Activated CD4-positive, alpha-beta T cell treated with anti-CD3 and anti-CD28 coated beads for 24 hours (primary cell): ENCODE measurements at places on chromosomes 4 and X.

- DNase-seq, result no peak
Observed at GRCh38 chr4:85419103-85419502, 55.8 kb upstream of the ARHGAP24 start.

DNA sequence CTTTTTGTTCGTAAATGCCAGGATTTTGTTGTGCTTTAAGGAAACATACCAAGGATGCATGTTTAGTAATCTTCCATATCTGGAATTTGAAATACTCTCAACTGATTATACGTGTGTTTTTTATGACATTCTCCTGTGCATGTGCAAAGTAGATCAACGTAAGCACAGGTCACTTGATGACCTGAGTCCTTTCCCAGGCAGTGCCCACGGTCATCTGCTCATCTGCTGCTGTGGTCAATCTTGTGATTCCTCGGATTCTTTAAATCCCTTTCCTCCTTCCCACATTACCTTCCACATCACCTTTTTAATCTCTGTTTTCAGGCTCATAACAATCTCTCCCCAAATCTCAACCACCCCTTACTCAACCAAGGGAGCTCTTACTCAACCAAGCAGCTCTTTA is 104.1 kb downstream of the RASL11B start:
- no peak for DNase-seq

DNA sequence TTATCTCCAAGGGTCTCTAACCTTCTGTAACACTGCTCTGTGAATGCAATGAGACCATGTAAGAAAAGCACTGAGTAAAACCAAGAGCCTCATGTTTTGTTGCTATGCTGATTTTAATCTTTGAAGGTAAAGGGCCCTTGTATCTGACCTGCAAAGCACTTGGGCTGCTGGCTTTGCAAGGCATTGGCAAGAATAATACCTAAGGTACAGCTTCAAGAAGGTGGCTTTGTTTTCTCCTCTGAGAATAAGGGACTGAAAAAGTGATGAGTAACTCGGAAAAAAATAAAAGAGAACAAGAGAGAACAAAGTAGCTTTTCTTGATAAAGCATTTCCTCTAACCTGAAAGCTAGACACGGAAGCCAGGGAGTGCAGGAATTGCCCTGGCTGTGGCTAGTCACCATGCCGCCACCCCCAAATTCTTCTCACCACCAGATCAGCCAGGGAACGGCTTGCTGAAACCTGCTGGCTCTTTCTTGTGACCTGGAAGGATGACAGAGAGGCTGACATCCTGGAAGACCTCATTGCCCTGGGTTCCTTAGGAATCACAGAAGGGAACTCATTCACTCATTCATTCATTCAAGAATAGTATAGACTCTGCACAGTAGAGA is 41.8 kb upstream of the HS3ST1 start:
- no peak for DNase-seq

DNA sequence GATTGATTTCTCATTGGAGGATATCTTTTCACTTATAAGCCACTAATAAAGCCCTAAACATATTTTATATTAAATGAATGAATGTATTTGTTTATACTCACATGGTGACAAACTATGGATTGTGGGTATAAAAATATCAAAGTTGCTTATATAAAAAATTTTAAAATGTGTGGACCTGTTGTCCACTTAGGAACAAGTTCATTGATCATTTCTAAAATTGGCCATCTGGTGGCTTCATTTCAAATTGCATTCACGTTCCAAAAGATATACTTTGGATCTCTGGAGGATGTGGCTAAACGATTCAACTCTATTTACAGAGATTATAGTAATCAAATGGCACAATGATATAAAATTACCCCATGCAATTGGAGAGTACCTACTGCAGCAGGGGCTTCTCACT is 32.5 kb downstream of the FSTL5 start:
- no peak for DNase-seq

DNA sequence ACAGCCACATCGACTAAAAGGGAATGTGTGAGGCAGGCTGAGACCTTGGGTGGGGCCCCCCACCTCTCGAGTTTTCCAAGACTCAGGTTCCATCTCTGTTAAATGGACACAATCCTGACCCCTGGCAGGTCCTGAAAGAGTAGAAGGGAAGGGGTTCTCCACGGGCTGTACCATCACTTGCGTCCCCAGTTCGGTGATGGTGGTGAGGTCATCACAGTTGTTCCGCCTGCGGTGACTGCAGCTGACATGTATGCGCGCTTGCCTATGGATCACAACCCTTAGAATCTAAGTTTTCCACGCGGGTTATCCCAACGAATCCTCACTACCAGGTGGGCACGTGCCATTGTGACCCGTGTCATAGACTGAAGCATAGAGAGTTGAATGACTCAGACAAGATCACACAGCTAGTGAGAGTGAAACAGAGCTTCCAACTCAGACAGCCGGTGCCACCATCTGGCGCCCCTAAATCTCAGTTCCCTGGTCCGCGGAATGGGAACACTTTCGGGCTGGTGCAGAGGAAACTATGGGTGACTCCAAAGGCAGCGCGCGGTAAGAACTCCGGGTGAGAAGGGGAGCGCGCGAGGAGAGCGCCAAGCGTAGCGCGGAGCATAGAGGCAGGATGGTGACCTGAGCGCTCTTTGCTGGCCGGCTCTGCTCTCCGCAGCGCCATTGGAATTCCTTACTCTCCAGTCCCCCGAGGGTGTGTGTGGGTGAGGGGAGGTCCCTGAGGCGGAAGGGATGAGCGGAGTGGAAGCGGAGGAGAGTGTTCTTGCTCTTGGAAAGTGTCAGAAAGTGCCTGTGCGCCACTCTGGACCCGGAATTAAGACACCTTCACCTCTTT is 10.5 kb downstream of the MSX1 start:
- no peak for DNase-seq

DNA sequence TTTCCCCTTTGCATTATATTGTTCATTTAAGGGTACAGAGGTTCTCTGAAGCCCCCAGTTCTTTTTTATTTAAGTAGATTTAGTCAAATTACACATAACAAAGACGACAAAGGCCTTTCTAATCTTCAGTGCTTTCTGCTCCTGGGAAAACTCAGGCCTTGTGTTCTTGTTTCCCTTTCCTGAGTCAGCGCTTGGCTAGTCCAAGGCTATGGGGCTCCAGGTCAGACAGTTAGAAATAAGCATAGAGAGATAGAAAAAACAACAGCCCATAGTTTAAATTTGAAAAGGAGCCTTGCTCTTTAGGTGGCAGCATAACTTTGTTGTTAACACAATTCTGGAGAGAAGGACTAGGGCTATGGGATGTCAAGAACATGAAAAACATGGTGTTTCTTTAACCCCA is 97.3 kb downstream of the PPP1R2C start:
- no peak for DNase-seq

DNA sequence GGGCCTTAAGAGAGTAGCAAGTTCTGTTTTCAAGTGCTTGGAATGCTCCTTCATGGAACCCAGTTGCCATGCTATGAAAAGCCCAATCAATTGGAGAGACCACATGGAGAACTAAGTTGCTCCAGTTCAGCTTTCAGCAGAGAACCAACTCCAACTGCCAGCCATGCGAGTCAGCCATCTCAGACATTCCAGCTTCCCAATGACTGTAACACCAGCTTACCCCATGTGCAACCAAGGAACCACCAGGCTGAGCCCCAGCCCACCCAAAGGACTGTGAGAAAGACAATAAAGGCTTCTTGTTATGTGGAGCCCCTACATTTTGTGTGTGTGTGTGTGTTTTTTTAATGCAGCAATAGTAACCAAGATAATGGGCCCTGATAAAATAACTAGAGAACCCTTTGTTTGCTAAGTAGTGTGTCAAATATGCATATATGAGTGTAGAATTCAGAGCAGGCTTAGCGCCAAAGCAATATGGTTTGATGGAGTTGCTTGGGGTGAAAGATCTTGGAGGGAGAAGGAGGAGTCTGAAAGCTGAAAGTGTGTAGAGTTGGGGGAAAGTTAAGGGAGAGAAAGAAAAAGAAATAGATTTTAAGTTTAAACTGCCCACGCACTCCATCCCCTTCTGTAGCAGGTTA is 35.0 kb upstream of the CCKAR start:
- DNase-seq, result no peak

DNA sequence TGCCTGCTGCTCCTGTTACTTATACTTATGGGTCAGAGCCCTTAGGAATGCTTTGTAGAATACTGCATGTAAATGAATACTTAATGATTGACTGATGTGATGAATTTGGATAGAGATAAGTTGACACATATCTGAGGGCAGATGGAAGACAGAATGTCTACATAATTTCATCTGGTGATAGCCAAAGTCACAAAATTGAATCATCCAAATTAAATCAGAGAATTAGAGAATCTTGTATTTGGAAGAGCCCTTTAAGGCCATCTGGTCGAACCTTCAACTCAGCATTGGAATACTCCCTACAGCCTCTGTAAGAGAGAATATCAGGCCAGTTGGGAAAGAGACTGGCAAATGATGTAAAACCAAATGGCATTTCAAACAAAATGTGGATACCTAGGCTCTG is 944.8 kb downstream of the RPA4 start:
- no peak for DNase-seq

GRCh38 chr4:47830265-47831025 is 7.4 kb downstream of the CORIN start:
- no peak for DNase-seq

GRCh38 chr4:142181021-142181420 is 544.6 kb downstream of the IL15 start:
- no peak for DNase-seq
